ENCODE measurements at places on chromosomes 12 and 14. TPM values are rescaled to one million over a fixed set of nuclear protein-coding genes. Genes with fewer than 3 reads are reported as not detected.

- no peak for DNase-seq
Measured at GRCh38 chr12:110262442-110263388, 18.3 kb upstream of the ATP2A2 start.

- no peak for DNase-seq
Measured at GRCh38 chr12:106204312-106204711, 43.5 kb downstream of the CKAP4 start.

DNA sequence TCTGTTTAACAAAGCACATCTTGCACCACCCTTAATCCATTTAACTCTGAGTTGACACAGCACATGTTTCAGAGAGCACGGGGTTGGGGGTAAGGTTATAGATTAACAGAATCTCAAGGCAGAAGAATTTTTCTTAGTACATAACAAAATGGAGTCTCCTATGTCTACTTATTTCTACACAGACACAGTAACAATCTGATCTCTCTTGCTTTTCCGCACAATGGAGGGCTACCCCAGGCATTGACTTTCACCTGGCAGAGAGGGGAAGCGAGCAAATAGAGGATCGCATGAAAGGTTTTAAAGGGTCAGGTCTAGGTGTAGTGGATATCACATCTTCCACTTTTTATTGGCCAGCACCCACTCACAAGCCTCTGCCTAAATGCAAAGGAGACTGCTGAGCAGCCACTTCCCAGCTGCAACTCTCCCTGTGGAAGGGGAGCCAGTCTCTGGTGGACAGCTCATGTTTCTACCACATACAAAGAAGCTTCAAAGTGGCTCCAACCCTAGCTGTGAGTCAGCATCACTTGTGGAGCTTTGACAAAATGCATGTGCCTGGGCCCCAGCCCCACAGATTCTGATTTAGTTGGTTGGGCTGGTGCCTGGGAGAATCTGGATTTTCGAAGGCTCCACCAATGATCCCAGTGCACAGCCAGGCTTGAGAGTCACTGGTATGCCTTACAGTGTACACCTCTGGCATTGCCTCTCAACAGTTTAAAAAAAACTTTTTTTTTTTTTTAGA is 7.2 kb upstream of the FNTB start:
- DNase-seq, result peak; percentile 74

GRCh38 chr12:10304161-10304574 is 3.5 kb upstream of the KLRD1 start:
- peak; percentile 30 for DNase-seq

GRCh38 chr12:109310247-109311125 is 1.4 kb upstream of the FOXN4 start:
- no peak for DNase-seq

DNA sequence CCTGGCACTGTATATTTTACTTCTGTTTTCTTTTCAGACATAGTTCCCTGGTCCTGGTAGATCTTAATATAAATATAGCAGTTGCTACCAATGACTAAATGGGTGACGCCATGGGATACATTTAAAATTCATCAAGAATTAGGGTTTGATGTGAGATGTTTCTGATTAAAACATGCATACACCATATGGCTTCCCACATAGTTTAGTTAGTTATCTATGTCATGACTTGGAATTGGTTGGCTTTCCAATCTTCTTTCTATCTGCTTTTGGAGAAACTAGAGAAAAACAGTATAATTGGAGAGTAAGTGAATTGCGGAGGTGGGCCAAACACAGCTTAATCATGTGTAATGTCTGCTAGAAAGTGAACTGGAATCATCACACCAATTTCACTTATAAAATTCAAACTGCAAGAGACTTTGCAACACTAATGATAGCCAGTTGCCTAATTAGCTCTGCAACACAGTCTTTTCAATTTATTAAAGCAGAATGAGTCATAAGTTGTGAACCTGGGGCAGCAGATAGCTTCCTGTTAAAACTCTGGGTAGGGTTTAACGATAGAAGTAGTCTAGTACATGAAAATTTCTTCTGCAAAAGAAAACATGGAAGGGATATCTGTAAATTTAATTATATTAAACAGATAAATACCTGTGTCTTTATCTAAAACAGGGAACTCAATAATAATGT is 295.2 kb downstream of the SLC16A7 start:
- DNase-seq, result no peak

GRCh38 chr14:67815573-67816225 is 691 bp downstream of the ZFYVE26 start:
- DNase-seq, result peak; percentile 18

GRCh38 chr12:30500532-30500931 is 195.1 kb downstream of the IPO8 start:
- DNase-seq, result no peak

DNA sequence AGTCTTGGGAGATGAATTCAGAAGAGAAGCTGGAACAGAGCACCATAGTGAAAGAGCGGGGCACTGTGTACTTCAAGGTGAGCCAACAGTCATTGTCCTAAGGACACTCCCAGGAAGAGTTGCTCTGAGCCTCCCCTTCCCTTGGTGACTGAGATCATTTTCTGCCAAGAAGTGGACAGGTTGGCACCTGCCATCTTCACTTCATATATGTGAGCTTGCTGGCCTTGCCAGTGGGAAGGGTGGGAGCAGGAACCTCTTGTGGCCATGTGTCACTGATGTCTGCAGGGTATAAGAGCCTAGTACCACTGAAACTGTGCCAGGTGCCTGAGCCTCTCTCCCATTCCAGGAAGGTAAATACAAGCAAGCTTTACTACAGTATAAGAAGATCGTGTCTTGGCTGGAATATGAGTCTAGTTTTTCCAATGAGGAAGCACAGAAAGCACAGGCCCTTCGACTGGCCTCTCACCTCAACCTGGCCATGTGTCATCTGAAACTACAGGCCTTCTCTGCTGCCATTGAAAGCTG is 5.3 kb downstream of the FKBP4 start:
- DNase-seq, result no peak

- DNase-seq, result no peak
Measured at GRCh38 chr14:37186865-37187264, 10.9 kb upstream of the MIPOL1 start.

GRCh38 chr14:34692898-34693227 is 21.5 kb downstream of the CFL2 start:
- no peak for DNase-seq

The NABP2 gene
- total RNA-seq, result 78.3 TPM

The VASH1 gene
- total RNA-seq, result 0.30 TPM

The SLC25A21 gene
- 0.37 TPM for total RNA-seq

The POLE2 gene
- 19.0 TPM for total RNA-seq

The OR6C2 gene
- total RNA-seq, result not detected

The KERA gene
- not detected for total RNA-seq

The IFNG-AS1 gene
- not detected for total RNA-seq

The KRT8 gene
- total RNA-seq, result 199 TPM
